ENCODE measurements at places on chromosomes 12 and 14.

DNA sequence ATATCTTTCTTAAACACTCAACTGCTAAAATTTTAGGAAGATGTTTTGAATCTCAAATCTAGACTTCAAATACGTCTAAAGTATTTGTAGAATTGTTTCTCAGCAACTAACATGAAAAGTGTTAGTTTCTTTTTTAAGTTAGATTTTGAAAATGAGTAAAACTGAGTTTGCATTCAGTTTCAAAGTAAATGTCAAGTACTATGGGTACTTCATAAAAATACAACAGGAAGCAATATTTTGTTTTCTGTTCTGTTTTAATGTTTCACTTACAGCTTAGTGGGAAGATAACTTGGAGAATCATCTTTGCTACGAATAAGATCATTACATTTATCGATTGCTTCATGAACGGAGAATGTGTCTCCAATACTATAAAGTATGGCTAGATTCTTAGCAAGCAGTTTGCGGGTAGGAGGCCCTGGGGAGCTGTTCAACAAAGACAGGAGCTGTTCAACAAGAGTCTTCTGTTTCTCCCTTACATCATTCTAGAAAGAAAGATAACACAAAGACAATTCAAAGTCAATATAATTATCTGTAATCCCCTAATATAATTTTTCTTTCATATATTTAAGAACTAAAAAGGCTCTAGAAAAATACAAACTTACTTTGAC, 20.2 kb downstream of the HEATR5A start:
- no peak for DNase-seq

DNA sequence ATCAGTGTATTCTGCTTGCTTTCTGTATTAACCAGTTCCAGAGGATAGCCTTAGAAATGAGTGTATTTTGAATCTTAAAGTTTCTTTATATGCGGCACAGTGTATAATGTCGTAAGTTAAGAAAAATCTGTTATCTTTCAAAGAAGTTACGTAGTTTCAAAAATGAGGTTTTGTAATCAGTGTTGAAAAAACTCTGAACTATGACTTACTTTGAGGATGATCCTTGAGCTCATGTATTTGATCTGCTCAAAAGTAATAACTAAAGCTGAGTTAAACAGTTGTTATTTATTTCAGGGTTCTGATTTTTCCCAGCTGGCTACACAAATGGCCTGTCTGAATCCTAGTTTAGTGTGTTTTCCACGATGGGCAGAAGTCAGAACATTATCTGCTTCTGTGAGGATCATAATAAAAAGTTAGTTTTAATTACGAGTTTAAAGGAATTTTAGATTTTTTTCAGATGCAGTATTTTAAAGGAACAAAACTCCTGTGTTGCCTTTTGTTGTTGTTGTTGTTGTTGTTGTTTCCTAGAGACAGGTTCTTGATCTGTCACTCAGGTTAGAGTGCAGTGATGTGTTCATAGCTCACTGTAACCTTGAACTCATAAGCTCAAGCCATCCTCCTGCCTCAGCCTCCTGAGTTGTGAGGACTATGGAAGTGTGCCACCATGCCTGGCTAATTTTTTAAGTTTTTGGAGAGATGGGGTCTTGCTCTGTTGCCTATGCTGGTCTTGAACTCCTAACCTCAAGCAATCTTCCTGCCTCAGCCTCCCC, 52.9 kb downstream of the GPATCH2L start:
- DNase-seq: no peak

DNA sequence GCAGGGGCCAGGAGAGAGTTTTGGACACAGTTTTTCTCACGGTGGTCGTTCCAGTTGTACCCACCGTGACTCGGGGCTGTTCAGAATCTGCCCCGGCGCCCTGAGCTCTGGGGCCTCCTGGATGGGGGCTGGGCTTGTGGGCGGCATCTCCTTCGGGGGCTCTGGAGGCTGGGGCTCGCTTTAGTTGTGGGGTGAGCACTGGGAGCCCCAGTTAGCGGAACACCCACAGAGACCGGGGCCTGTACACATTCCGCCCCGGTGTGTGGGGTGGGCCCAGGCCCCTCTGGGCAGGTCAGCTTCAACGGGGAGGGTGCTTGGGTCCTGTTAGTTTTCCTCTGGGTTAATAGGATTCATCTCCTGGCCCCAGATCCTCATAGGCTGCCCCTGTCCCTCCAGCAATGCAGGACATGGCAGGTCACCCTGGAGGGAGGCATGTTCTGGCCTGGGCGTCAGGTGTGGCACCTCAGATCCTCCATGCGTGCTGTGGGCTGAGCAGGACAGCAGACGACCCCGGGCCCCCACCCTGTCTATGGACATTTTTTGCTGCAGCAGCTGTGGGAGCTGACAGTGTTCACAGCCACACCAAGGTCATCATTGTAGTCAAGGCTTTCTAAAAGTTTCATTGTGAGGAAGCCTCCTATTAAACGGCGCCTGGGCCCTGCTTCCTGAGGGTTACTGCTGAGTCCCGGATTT, 393.2 kb downstream of the TMEM121 start:
- no peak for DNase-seq

DNA sequence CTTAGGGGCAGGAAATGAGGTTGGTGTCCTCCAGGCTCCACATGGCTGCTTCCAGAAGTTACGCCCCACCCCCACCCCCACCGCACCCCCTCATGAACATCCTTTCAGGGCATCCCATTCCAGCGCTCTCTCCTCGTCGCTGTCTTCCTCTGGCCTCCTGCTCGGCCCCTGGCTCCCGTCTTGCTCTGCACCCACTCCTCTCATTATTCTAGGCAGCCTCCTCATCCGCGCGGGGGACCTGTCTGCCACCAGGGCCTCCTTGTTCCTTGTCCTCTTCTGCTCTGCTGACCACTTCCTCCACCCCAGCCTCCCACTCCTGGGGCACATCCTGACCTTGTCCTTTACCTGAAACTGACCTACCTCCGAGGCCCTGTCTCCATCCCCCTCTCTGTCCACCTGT, 29.8 kb upstream of the PLEKHG6 start:
- no peak for DNase-seq

- no peak for DNase-seq
These were observed 59.1 kb downstream of the CCDC60 start for GRCh38 chr12:119393677-119394076.

DNA sequence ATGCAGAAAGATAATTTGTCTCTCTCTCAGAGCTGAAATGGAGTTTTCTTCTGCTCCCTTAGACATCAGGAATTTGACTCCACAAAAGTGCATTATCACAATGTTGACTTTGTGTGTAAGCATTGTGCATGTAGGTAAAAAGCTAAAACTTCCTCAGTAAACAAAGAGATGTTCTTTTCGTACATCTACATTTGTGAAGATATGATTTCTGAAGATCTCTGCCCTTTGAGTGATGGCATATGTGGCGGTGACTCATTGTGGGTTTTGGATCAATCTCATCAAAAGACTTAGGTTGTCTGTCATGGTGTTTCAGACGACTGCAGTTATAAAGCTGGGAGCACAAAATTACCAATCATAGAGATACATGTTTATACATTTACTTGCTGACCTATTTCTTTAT, 411.4 kb upstream of the LMO3 start:
- DNase-seq: no peak

DNA sequence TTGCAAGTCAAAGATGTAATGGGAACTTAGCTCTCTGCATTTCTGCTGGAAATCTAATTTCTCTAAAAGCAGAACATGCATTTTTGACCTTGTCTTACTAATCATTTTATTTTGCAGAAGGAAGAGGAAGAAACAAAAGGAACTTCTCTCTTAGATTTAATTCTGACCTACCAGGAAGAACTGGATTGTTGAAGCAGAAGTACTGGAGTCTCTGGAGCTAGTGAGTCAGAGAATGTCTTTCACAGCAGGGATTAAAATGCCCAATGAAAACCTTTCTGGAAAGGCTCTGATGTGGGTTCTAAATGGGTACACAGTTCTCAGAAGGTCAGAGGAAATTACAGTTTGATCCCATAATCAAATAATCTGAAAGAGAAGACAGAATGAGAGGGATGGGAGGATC, 70.8 kb upstream of the GNG2 start:
- no peak for DNase-seq

DNA sequence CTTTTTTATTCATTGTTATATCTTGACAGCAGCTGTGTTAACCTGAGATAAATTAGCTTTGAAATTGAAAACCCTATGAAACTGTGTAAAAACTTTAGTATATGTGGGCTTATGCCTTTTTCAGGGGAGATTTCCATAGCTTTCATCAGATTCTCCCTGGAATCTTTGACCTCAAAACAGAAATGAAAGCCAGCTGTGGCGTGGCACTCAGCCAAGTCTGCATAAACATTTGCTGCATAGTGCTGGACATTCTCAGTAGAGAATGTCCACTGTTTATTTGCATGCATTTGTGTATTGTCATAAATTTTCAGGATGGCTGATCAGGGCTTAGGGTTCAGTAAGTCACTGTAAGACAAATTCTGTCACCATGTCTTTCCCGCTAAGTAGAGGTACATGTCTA, 115.3 kb upstream of the NAP1L1 start:
- peak; percentile 20 for DNase-seq

- DNase-seq: peak; percentile 4
These were observed 251.0 kb upstream of the FOXG1 start for GRCh38 chr14:28515571-28515970.

- DNase-seq: no peak
These were observed 75.2 kb downstream of the CMAS start for GRCh38 chr12:22121224-22121623.

DNA sequence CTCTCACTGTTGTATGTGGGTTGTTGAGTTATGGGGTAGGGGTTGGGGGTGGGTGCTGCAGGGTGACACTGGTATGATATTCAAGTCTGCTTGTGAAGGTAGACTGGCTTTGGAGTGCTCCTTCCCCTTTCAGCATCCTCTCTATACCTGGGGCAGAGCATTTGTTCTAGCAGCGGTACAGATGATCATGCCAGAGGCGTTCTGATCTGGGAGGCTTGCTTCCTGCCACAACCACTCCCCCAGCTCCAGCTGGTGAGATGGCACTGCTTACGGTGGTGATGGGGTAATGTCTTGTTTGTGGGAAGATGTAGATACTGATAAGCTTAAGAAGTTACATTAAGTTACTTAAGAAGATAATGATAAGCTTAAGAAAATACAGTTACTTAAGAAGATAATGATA, 131.8 kb downstream of the ERC1 start:
- DNase-seq: no peak

- DNase-seq: no peak
These were observed 21.0 kb downstream of the CFL2 start for GRCh38 chr14:34693228-34693939.

DNA sequence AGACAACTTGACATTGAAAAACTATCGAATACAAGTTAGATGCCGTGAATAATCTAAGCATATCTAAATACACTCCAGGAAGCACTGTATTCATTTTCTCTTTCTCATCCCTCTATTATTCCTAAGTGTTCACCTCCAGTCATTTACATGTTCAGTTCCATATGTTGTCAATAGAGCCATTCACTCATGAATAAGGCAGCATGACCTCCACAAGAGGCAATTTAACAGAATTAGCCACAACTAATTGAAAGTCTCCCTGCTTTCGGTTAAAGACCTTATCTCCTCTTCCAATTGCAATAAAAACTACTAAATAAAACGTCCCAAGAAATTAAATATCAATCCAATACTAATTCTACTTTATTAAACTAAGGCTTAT, 1.8 kb downstream of the LRIG3 start:
- no peak for DNase-seq

GRCh38 chr14:77623201-77623600, 6.8 kb upstream of the SPTLC2 start:
- DNase-seq: no peak

DNA sequence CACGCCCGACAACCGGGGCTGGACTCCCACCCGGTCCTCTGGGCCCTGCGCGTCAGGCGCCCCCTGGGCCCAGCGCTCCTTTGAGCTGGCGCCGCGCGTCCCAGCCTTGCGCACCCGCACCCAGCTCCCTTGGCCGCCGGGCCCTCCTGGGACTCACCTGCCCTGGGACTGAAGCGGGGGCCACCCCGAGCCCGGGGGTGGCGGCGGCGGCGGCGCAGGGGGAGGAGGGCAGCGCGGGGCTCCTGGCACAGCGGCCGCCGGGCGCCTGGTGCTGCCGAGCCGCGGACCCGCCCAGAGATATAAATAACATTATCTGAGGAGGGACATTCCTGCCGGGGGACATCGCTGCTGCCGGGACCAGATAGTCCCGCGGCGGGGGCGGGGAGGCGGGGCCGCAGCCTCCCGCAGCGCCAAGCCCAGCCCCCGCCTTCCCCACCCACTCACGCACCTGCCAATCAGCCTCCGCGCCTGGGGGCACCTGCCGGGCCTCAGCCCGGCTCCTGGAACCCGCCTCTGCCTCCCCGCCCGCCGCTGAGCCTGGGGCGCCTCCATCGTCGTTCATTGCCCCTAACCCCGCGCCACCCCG, at the start of gene SPTB:
Gene SPTB, minus strand, starts transcription at position 273 of the 586 bp plus-strand sequence. CDS start 56,813 bp downstream, outside the sequence.
- no peak for DNase-seq

- DNase-seq: no peak
These were observed 121.2 kb upstream of the SLC38A2 start for GRCh38 chr12:46493834-46494181.

- DNase-seq: no peak
These were observed 17.1 kb downstream of the HELB start for GRCh38 chr12:66319266-66319954.

DNA sequence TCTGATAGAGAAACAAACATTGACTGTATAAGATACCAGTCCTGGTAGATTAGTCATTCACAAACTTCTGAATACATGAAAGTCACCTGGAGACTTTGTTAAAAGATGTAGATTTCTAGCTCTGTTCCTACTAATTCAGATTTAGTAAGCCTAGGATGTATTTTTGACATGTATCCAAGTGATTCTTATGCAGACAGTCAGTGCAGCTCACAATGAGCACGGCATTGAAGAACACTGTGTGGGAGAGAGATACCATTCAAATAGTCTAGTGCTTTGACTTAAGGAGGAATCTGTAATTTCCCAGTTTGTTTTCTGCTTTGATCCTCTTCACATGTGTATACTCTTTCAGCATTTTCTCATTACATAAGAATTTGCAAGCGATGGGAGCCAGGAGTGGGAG, 68.7 kb upstream of the STXBP6 start:
- DNase-seq: no peak

GRCh38 chr12:48890657-48891418, 25.2 kb upstream of the RND1 start:
- peak; percentile 29 for DNase-seq

GRCh38 chr14:101118233-101118632, 214.7 kb upstream of the RTL1 start:
- DNase-seq: no peak

DNA sequence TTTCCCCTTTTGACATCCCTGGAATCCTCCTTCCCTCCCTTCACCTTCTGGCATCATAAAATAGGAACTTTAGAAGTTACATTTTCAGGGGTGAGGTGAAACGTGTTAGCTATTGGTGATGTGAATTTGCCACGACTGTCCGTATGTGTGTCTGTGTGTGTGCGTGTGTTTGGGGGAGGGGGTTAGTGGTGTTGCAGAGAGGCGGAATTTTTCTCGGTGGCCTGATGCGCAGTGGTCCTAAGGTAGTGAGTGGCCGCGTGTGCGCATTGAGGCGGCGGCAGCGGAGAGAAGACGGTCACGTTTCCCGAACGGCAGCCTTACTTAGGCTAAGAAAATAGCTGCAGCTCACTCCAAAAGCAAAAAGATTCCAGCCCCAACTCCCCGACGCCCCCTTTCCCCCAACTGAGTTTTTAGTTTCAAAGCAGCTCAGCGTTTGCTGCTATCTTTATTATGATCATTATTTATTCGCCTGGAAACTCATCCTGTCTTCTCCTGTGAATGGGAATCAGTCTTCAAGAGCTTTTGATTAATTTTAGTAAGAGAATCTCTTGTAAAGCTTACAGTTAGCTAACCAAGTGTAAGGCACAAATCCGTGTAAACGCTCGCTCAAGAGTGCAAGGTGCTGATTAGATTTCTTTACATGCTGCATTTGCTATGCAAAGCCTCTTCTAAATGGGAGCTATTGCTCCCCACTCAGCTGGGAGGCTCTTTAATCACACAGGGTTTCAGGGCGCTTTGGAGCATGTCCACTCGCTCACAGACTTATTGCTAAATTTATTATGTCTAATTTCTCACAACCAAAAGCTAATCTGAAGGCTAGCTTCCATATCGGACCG, 4.7 kb downstream of the FLRT2 start:
- DNase-seq: no peak

Data from smooth muscle cell of the brain vasculature (primary cell).